ENCODE measurements at places on chromosomes 2 and 18. TPM values are rescaled to one million over a fixed set of nuclear protein-coding genes. Genes with fewer than 3 reads are reported as not detected.

DNA sequence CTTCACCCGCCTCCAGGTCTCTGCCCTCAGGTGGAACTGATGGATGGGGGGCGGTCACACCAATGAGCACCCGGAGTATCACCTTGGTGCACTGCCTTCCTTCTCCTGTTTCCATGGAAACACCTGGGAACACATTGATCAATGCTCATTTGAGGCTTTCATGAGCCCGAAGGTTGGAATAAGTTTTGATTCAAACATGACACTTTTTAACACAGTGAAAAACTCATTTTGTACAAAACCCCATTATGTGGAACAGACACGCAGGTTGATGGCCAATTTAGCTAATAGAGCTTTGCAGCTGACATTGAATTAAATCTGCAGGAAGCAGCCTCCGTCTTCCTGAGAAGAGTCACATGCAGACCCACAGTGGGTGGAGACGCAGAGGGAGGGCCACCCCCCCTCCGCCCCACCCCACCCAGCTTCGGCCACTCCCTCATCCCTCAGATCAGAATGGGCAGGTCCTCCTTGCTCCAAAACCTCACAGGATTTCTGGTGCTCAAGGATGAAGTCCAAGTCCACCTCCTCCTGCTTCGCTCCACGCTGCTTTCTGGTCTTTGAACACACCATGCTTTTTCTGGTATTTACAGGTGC, 96.0 kb upstream of the MYCN start:
- DNase-seq, result no peak

- no peak for DNase-seq
Observed at GRCh38 chr18:24934258-24934932, 417.6 kb downstream of the ZNF521 start.

DNA sequence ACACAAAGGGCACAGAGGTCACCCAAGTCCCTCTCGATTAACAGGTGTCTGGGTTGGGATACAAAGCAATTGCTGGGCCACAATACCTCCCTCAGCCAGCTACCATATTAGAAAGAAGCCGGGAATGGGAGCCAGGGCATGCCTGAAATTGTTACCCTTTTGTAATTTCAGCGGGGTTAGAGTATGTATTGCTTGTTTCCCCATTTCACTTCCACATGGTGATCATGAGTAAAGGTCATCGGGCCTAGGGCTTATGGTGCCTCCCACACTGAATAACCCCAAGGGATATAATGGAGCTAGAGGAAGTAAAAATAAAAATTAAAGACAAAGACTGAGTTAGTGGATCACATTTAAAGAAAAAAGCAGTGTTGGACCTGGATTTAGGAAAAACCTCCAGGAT, 437.2 kb upstream of the KLHL29 start:
- DNase-seq, result no peak

GRCh38 chr18:49875783-49876182, 62.5 kb upstream of the ACAA2 start:
- no peak for DNase-seq

DNA sequence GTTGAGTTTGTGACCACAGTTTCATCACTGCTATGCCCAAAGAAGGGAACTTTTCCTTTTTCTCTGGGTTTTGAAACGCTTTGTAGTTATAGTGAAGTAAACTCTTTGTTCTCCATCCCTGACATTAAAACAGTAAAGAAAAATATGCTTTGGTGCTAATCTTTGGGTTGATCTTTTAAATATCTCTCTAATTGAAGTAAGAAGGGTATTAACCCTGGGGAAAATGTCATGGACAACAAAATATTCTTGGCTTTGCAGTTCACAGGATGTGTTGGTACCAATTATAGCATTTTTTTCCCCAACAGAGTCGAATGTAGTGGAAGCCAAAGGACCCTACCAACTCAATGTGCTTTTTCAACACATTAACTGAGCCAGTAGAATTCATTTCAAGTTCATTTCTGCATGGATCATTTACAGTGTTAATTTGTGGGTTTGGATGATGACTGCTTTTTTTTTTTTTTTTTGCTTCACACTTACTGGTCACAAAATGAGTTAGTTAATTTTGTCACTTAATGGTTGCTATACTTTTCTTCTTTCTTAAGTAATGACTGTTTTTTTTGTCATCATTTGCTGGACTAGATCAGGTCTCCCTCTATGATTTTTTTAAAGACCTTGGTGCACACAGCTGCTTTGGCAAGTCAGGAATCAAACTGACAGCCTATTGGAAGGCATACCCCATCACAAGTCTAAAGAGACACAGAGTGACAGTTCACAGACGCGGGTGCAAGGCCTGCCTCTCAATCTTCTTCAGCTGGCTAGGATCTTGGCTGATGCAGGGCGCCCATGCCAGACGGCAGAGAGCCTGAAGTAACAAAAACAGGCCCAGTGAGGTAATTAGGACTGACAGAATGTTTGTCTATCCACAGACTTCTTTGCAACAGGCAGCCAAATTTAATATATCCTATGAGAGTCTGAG, 98.8 kb upstream of the MMADHC start:
- no peak for DNase-seq

- no peak for DNase-seq
Observed at GRCh38 chr2:226352941-226353560, 446.6 kb downstream of the IRS1 start.

The SPEG gene
- total RNA-seq, result 49.4 TPM
